ENCODE measurements at places on chromosomes 6 and 20.

DNA sequence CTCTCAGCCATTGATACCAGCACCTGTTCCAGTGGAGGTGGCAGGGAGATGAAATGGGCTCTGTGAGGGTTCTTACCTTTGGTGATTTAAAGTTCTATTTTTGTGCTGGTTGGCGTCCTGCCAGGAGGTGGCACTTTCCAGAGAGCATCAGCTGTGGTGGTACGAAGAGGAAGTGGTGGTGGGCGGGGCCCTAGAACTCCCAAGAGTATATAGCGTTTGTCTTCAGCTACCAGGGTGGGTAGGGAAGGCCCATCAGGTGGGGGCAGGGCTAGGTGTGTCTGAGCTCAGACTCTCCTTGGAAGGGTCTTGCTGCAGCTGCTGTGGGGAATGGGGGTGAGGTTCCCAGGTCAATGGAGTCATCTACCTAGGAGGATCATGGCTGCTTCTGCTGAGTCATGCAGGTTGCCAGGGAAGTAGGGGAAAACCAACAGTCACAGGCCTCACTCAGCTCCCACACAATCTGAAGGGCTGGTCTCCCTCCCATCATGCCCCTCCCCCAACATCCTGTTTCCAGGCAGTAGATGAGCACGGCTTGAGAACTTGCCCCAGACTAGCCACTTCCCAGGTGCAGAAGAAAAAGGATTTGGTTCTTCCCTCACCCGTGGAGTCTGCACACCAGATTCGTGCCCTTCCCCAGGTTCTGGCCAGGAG, 46.6 kb downstream of the MOXD1 start:
- DNase-seq: no peak

GRCh38 chr20:37265152-37265551, 3.5 kb upstream of the GHRH start:
- DNase-seq: no peak

DNA sequence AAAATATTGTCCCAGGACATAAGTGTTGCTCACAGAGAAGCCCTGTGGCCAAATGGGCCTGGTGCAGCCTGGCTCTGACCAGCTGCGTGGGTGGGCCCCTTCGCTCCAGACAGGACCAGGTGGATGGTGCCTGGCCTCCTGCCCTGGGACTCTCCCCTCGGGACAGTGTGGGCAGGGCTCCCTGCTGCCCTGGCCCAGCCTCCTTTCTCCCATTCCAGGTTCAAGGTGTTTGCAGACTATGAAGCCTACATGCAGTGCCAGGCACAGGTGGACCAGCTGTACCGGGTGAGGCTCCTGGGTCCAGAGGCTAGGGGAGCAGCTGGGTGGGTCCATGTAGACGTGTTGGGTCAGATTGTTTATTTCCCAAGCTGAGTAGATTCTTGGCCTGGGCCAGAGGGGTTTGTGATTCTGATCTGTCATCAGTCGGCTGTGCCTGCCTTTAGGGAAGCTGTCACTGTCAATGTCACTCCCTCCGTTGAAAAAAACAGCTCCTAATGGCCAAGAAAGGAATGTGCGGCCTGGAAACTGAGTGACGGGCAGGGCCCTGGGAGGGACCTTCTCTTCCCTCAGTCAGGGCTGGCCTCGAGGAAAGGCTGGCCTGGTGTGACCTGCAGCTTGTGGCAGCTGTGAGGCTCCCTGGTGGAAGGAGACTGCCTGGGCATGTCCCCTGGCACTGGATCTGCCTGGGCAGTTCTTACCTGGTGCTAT, 47.7 kb downstream of the PYGB start:
- no peak for DNase-seq

DNA sequence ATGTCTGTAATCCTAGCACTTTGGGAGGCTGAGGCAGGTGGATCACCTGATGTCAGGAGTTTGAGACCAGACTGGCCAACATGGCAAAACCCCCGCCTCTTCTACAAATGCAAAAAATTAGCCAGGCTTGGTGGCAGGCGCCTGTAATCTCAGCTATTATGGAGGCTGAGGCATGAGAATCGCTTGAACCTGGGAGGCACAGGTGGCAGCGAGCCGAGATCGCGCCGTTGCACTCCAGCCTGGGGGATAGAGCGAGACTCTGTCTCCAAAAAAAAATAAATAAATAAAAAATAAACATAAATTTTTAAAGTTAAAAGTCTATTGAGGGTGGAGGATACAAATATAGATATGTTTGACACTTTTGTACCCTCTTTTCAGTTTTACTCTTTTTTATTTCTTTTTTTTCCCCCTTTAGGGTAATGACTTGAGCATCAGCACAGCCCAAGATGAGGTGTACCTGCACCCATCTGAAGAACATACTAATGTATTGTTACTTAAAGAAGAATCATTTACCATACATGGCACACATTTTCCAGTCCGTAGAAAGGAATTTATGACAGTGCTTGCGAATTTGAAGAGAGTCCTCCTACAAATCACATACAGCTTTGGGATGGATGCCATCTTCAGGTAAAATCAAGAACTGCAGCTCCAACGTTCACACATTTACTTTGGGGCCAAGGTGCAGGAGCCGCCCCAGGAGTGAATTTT, 368.9 kb downstream of the LAMA2 start:
- DNase-seq: peak; percentile 74

DNA sequence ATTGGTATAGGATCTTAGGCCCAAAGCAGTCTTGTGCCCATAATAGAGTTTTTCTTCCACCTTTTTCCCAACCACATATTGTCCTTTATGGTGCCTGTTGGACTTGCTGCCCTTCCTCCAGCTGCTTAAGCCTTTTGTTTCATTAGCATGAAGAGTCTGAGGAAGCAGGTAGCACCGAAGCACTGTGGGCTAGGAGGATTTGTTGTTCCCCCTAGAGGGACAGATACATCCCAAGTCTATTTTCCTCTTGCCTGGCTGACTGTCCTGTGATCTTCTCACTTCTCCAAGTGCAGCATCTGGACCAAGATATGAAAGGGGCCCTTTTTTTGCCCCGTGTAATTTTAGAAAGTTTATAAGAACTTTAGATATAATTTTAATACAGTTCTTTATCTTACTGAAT, 50.7 kb upstream of the COL10A1 start:
- DNase-seq: no peak

DNA sequence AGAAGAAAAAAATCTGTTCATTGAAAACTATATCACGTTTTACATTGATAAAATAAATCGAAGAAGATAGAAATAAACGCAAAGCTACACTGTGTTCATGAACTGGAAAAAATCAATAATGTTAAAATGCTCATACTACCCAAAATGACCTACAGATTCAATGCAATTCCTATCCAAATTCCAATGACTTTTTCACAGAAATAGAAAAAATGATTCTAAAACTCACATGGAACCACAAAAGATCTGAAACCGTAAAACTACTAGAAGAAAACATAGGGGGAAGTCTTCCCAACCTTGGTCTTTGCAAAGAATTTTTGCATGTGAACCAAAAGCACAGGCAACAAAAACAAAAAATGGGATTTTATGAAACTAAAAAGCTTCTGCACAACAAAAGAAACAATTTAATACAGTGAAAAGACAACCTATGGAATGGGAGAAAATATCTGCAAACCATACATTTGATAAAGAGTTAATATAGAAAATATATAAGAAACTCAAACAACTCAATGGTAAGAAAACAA, 33.9 kb upstream of the ULBP3 start:
- no peak for DNase-seq

DNA sequence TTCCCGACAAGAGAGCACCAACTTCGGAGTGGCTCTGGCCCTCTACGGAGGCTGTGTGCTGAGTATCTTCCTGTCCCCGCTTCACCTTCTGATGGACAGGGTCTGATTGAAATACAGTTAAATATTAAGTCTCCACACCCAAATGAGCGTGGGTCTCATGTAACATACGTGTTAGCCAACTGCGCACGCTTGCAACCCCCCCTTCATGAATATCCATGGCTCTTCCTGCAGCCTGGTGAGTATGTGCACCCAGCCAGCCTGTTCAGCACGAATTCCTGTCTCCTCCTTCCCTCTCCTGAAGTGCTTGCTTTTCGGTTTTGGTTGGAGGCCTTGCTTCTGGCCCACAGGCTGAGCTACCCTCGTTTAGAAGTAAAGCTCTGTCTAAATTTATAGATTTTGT, 102.9 kb upstream of the FRMD1 start:
- DNase-seq: no peak

GRCh38 chr20:52075400-52075799, 116.2 kb downstream of the ZFP64 start:
- no peak for DNase-seq

DNA sequence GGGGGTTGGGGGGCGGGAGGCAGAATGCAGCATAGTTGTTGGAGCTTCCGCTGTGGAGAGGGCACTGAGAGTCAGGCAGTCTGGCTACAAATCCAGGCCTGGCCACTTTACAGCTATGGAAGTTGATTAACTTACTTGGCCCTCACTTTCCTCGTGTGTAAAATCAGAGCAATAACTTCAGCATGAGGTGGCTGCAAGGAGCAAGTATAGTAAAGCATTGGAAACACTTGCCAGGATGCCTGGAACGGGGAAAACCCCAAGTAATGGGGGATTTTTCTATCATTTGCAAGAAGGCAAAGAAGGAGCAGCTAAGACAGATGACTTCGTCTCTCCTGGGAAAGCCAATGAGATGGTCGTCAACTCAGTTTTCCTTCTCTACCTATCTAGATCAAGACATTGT, 35.8 kb downstream of the AGPAT4 start:
- no peak for DNase-seq

DNA sequence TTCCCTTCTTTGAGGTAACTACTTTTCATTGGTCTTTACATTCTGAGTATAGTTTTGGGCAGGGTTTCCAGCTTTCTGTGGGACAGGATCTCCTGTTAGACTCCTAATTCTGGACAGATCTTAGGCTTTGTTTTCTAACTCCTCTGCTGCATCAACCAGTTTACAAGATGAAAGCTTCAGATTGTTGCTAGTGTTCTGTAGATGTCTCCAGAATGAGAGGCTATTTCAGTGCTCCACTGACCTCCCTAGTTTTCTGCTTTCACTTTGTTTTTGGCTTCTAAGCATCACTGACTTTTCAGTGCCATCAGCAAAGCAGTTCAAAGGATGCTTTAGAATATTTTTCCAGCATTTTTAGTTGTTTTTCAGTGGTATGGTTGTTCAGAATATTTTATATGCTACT, 101.4 kb downstream of the LIN28B start:
- DNase-seq: no peak

DNA sequence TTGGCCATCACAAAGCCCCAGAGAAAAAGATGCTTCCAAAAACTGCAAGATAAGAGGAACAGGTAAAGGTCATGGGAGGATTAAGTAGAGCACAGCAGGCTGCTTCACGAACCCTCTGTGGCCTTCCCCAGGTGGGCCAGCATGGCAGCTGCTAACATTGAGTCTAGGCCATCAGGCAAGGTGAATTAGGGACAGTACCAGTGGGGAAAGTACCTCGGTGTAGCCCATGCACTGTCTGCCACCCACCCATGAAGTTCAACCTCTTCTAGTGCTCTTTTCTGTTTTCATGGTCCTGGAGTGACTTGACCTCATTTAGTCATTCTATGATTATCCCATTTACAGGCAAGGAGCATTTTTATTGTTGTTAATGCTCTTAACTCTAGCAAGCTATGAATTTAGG, 108.6 kb upstream of the DUSP22 start:
- no peak for DNase-seq

GRCh38 chr6:163415620-163416556, 1.4 kb downstream of the QKI start:
- peak; percentile 58 for DNase-seq

GRCh38 chr6:24838994-24839393, 40.3 kb upstream of the ARMH2 start:
- no peak for DNase-seq

- DNase-seq: no peak
Measured at GRCh38 chr6:121158891-121159290, 175.4 kb downstream of the TBC1D32 start.

DNA sequence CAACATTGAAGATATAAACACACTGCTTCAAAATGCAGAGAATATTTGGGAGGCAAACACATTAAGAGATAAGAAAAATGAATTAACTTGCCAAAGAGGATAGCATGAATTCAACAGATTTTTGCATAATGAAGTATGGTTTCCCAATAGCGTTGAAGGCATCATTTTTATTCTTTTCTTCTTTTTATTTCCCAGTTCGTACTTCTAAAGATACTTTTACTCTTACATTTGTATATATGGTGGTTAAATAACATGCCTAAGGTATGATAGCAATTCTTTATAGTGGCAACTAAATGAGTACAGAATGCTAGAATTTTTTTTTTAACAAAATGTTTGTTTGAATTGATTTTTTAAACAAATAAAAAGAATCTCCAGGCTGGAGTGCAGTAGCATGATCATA, 473.4 kb upstream of the MARCKS start:
- no peak for DNase-seq
